Activated naive CD4-positive, alpha-beta T cell (primary cell): ENCODE measurements at places on chromosomes 2 and 18.

DNA sequence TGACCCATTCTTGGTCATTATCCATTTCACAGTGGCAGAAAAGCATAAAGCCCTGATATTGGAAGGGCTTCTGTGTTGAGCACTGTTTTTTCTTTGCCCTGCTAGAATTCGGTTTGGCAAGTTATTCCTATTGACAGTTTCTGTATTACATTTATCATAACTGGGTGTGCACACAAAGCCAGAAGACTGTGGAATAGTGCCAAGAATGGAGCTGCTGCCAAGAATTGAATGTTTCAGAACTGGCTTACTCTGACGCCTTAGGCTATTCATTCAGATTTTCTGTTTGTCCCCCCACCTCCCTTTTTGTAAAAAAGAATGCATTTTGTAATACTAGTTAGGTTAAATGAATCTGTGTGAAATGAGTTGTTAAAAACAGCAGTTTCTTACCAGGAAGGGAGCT lies 12.7 kb downstream of the KDM3A start:
- no peak for DNase-seq

GRCh38 chr2:161983866-161984265 lies 90.1 kb downstream of the DPP4 start:
- no peak for DNase-seq

DNA sequence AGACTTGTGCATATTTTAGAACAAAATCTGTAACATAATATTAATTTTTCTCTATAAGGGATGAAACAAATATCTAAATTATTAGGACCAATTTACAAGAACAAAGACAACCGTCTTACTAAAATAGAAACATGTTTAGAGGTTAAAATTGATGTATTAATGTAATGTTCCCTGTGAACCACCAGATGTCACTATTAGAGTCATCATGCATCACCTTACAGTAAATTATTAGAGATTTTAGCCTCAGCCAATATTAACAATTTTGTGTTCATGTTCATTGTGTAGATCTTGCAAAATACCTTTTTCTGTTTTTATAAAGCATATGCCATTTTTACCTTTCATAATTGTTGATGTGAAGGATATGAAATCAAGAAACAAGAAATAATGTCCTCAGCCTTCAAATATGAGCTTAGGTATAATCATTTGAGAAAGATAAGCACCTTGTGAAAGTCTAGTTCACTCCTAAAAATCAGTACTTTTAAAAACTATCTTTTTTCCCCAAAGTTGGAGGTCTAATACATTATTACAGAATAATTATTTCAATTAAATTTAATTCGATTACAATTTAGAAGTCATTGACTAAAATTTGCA lies 344.3 kb upstream of the KCNH7 start:
- no peak for DNase-seq

GRCh38 chr2:46645681-46646162 lies 166.4 kb downstream of the TMEM247 start:
- DNase-seq, result no peak

DNA sequence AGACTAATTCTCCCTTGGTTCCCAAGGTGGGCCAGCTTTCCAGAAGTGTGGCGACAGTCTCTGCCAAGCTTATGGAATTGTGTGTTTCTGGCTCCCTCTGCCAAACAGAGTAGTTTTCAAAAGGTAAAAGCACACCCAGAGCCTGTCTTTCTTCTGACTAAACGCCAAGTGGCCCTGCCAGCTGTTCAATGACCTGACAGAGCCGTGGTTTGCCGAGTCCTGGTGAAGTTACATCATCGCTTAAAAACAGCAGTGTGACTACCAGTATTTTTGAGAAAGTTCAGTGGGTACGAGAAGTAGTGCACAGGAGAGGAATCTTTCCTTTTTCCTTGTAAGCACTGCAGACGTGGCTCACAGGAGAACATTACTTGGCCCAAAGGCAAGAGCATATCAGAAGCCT lies 1.9 kb downstream of the PER2 start:
- no peak for DNase-seq

GRCh38 chr2:16138811-16139662 lies 198.7 kb downstream of the MYCN start:
- DNase-seq, result no peak

- no peak for DNase-seq
These were observed 552.9 kb downstream of the FBXO15 start for GRCh38 chr18:73594749-73595148.

DNA sequence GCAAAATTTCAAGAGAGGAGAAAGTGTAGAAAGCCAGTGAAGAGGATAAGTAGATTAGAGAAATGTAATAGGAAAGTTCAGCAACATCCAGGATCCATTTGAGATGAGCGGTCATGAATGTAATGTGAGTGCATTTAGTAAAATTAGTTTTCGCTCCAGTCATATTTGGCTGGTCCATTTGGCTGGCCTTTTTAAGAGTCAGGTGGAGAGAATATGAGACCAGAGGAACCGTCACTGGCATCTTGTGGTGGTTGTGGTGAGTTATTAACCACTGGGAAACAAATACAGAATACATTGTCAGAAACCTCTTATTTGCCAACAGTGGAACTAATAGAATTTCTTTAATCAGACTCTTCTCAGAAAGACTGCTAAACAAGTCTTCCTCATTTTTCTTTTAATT lies 1064.3 kb upstream of the CDH2 start:
- no peak for DNase-seq

GRCh38 chr2:39737661-39738060 lies 41.4 kb downstream of the THUMPD2 start:
- no peak for DNase-seq

DNA sequence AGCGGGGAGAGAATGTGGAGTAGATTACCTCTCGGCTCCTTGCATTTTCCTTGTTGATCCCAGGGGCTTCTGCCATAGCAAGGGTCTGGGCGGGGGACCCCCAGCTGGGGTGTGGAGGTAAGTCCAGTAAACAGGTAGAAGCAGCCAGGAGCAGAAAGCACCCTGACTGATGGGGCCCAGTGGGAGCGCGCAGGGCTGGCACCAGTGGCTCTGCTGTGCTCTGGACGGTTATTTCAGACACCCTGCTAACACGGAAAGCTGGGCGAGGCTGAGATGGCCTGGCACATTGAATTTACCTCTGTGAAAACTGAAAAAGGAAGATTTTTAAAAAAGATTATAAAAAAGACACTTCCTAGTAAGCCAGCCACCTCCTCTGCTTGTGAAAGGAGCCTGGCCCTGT lies 109.6 kb upstream of the STPG4 start:
- DNase-seq, result no peak

GRCh38 chr2:166154685-166155338 lies 27.0 kb upstream of the SCN1A start:
- DNase-seq, result no peak

DNA sequence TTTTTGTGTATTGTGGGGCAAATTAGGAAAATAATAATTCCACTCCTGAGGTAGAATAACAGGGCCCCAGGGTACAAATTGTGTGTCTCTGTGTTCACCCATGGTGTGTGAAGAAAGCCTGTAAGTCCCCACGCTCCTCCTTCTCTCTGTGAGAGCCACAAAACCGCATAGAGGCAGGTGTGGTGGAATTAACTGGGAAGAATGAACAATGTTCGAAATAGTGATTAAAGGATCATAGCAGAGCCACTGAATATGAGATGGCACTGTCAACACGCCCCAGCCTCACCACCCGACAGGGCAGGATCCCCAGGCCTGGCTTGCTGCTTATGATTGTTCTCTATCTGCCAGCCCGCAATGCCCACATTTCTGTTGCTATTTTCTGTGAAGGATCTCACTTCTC lies 14.1 kb downstream of the IL1RN start:
- DNase-seq, result no peak

GRCh38 chr2:123816203-123816602 lies 208.9 kb upstream of the CNTNAP5 start:
- DNase-seq, result no peak

DNA sequence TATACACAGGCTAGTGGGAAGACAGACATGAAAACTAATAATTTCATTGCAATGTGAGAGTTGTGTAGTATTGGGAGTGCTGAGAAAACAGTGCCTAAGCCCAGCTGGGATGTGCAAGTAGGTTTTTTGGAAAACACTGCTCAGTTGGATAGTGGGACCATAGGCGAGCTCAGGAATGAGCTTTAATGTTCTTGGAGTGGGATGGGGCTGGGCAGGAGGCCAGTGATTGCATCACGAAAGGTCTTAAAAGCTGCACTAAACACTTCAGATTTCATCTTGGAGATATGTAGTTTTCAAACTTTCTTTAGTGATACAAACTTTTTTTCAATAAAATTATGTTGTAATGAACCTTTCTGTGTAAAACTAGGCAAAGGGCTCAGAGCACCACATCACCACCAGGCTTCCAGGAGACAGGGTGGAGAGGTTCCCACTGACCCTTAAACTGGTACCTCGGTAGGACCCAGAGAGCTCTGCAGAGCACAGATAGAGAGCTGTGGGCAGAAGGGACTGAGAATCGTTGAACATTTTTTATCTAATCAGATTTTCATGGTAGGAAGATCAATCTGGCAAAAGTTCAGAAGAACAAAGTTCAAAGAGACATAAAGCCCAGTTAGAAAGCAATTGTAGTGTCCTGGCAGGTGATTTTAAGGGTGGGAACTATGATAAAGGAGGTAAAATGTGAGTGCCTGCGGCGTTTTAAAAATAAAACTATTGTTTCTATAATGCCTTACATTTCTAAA lies 176.2 kb downstream of the TRABD2A start:
- no peak for DNase-seq

- no peak for DNase-seq
These were observed 370.3 kb downstream of the MEIS1 start for GRCh38 chr2:66805016-66805865.

GRCh38 chr2:221851531-221852045 lies 279.5 kb upstream of the EPHA4 start:
- DNase-seq, result no peak

DNA sequence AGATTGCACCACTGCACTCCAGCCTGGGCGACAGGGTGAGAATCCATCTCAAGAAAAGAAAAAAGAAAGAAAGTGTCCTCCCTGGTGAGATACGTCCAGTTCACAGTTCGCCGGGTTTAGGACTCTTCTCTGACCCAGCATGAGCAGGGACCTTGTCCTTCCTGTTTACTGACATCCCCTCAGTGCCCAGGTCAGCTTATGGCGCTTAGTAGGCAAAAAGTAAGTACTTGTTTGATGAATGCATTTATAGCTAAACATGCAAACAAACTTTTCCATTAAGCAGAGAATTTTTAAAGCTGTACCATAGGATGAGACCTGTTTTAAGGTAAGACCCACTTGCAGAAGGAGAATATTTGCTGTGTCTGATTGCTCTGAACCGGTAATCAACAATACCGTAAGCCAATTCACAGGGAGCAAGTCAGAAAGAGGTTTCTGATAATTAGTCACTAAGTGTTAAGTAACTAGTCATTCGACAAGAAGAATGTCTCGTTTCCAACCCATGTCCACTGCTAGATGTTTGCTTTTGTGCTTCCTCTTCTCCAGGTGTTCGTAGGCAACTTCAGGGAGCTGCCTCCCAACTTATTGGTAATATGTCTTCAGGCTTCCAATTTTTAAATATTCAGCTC lies 40.0 kb downstream of the MOGAT1 start:
- DNase-seq, result no peak

DNA sequence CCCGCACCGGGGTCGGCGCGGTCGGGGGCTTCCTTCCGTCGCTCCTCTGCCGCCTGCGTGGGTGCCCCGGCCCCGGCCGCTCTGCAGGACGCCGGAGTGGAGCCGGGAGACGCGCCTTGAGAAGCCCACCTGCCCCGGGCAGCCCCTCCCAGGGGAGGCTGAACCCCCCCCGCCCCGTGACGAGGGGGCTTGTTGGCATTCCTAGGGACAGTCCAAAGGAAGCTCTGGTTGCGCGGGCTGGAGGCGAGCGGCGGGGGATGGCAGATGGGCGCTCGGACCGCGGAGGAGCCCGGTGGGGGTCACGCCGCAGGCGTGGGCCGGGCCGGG lies 133.5 kb upstream of the MGAT5 start:
- no peak for DNase-seq

- no peak for DNase-seq
These were observed 7.1 kb downstream of the NCOA1 start for GRCh38 chr2:24498121-24498520.

DNA sequence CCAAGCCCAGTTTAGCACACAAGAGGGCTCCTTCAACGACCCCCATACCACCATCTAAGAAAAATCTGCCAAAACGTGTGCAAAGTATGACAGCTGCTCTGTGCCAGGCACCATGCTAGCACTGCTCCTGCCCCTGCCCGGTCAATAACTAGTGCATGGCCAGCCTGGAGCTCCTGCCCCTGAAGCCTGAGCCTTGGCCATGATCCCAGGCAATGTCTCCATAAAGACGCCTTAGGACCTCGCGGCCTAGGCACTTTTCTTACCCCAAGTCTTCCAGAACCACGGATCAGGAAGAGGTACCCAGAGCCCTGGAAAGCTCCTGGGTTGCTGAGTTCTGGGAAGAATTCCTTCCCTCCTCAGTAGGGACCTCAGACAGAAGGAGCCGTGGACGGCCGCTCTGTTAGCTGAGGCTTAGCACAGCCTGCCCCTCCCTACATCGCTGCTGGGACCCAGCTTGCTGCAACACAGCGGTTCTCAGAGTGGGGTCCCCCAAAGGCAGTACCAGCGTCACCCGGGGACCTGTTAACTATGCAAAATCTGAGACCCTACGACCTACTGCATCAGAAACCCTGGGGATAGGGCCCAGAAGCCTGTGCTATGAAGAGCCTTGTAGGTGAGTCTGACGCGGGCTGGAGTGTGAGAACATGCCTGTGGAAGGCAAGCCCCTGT lies 117.8 kb upstream of the TWIST2 start:
- no peak for DNase-seq

DNA sequence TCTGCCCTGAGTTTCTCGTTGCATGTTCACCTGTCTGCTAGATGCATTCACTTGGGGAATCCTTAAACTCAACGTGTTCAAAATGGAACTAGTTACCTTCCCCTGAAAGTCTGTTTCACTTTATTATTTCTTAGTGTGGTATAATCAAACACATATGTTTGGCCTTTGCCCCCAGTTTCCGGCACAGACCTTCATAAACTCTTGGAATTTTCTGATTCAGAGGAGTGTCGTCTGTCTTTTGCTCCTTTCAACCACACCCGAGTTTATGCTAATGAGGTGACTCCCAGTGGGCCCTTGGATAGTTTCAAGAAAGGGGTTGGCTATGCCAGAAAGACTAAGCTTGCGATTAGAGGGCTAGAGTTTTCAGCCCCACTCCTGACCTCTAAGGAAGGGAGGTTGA lies 198.9 kb downstream of the CDCA7 start:
- DNase-seq, result no peak

DNA sequence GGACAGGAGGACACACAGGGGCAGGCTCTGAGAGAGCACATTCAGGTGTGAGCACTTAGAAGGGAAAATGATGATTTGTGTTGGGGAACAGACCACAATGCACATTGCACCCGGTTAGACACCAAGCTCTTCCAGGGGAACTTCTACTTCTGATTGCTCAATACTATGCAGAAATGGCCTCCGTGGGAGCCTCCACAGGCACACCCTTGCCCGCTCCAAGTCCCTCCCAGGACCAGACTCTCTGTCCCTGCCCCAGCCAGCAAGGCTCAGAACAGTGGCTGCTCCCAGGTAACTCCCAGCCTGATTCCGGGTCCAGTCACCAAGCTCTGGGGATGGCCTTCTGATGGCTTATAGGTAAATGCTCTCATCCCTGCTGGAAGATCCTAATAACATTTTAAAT lies 56.2 kb downstream of the BCL2L11 start:
- DNase-seq, result no peak
